ENCODE measurements at places on chromosomes 11 and 22.

DNA sequence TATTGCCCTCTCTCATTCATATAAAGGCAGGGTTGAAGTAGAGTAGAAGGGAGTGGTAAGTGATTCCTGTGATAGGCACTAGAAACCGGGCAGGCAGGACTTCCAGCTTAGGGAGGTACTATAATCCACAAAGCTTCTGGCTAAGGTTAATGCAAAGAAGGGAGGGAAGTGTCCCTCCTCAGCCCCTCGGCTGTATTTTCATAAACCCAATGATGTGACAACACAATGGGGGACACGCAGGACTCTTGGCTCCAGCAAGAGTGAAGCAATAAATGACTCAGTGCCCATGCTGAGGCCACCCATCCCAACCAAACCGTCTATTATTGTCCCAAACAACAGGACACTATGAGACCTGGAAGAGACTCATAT lies 90.7 kb downstream of the ETS1 start:
- DNase-seq, result no peak

- DNase-seq, result no peak
Measured at GRCh38 chr22:49577168-49578060, 250.3 kb downstream of the BRD1 start.

- no peak for DNase-seq
Measured at GRCh38 chr11:59272771-59273372, 60.1 kb upstream of the MPEG1 start.

DNA sequence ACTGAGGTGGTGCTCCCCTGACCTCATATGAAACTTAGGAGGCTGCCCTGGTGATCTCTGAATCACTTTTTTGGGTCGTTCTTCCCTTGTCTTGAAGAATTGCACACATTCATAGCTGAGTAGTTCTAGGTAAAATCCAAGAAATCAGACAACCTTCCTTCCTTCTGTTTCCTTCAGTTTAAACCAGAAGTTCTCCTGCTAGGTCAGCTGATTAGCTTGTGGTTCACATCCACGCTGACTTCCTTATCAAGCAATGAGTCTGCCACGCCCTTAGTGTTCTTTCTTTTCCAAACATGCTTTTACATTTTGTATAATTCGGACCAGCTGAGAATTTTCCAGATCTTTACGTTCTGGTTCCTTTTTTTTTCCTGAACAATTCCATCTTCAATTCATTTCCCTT lies 892.8 kb downstream of the NTM start:
- DNase-seq, result peak; percentile 35

DNA sequence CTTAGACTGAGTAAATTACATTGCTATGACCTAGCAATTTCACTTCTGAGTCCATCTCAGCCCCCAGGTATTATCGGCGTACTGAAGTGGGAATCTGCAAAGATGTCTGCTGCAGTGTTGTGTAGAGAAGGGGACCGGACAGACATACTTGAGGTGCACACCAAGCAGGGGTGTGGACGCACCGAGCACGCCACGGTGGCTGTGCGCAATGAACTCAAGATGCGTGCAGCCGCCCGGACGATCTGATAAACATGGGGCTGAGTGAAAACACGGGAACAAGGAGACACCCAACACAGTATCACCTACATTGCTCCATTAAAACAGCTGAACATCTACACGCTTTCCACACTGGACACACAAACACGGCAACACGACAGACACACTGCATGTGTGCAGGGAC lies 454.3 kb downstream of the OPCML start:
- DNase-seq, result no peak

DNA sequence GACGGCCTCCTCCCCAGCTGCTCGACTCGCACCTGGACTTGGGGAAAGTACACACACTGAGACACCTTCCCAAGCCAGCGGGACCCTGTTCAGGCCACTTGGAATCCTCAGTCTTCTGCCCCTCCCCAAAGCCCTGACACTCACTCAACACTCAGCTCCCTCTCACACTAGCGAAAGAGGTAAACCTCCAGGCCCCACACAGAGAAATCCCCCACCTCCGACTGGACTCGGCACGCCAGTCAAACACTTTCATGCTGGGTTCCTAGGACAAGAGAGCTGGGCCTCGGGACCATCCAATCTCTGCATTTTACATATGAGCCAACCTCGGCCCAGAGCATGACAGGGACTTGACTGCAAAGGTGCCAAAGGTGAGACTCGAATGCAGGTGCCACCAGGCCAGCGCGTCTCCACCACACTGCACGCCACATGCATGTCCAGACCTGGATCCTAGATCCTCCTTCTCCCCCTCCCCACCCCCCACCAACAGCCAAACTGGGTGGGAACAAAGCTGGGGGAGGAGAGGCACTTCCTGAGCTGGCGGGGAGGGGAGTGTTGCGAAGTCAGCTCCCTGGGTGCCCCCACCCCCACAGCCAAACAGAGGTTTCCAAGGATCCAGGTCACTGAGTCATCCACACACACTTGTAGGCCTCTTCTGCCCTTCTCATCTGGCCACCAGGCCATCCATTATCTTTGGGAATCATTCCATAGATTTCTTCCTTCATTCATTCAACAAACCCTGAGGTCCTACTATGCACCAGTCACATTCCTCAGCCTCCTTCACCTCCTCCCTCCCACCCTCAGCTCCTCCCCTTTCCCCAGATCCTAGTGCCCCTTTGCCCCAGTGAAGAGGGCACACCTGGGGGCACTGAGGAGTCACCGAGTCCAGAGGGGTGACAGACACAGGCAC lies 10.7 kb upstream of the CD5 start:
- DNase-seq, result no peak
